Activated CD4-positive, CD25-positive, alpha-beta regulatory T cell treated with anti-CD3 and anti-CD28 coated beads, Interleukin-2, amount 50 U/mL, for 72 hours (primary cell): ENCODE measurements at places on chromosomes 13 and 19.

DNA sequence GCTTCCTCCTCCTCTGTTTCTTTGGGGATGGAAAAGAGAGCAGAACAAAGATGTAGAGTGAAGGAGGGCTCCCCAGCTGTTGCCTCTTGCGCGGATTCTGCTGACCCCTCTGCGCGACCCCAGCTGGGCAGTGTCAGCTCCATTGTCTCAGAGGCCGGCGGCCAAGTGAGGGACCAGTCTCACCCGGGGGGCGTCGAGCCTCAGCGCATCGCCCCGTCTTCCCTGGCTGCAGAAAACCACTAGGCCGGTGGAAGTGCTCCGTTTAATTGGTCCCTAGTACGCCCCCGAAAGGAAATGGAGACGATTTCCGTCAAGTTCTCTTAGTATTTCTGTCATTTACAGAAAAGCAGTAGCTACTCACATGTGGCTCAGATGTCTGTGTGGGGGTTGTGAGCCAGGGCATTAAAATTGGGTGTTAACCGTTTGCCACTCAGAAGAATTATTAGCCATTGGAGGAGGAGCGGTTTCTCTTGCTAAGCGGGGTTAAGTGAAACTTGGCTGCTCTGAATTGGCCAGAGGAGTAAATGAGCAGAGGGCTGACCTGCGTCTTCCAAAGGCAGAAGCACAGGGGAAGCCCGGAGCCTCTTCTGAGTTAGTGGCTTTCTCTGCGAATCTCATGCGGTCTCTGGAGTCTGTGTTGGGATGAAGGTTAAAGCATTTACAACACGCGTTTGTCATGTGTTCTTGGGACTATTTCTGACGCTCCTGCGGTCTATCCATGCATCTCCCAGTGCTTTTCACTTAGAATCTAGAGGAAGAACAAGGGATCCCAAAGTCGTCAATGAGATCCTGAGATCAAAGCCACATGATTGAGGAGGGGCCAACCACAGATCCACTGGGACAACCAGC is 132.8 kb upstream of the MYO16 start:
- no peak for DNase-seq

DNA sequence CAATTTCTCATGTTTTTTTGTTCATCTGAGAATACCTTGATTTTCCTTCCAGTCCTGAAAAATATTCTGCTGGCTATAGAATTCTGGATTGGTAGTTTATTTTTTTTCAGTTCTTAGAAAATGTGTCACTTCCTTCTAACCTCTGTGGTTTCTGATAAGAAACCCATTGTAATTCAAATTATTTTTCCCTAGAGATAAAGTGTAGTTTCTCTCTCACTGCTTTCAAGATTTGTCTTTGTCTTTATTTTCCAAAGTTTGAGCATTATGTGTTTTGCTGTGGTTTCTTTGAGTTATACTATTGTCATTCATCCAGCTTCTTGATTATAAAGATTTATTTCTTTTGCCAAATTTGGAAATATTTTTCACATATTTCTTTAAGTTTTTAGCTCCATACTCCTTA is 324.0 kb upstream of the SPRY2 start:
- DNase-seq: no peak

DNA sequence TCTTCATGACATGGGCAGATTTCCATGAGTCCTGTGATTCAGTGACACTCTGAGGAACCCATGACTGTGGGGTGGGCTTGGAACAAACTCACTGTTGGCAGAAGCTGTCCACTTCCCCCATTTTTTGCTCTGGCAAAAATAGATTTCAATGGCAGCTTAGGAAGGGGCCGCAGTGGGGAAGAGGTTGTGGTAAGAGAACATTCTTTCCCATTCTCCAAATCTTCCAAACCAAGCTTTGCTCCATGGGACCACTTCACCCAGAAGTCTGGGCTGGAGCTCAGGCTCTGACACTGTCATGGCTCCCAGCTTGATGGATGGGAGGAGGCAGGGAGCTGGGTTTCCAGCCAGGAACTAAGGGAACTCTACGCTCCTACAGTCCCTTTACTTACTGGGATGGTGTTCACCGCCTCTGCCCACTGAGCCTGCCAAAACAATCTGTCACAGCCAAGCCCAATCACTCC is 24.9 kb upstream of the MEDAG start:
- DNase-seq: no peak

- DNase-seq: no peak
Observed at GRCh38 chr13:103473081-103473480, 406.9 kb upstream of the SLC10A2 start.

- no peak for DNase-seq
Observed at GRCh38 chr13:108350579-108350978, 81.1 kb downstream of the TNFSF13B start.

- no peak for DNase-seq
Observed at GRCh38 chr19:42619271-42619670, 24.5 kb upstream of the CEACAM8 start.

DNA sequence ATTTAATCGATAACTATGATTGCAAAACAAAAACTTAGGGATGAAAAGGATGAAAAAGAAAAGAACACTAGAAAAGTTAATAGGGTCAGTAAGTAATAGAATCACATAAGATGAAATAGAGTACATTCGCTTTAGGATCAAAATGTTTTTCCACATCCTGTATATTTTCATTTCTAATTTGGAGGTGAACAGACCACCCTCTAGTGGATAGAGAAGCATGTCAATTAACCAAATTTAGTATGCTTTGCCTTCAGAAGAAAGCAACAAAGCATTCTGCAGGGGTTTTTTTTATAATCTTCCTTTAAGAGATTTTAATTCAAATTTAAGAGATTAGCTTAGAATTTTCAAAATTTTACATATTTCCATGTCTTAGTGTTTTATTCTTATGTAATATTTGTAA is 611.0 kb upstream of the SGCG start:
- no peak for DNase-seq

DNA sequence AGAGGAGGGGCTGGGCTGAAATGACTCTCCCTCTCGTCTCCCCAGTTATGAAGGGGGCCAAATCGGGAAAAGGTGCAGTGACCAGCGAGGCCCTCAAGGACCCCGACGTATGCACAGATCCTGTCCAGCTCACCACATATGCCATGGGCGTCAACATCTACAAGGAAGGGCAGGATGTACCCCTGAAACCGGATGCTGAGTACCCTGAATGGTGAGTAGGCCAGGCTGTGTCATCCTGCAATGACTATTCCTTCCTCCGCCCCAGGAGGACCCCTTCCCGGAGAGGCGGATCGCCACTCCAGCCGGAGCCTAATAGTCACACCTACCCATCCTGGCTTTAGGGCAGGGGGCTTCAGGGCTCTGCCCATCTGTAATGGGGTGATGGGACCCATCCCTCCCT is 2.6 kb downstream of the MRPL54 start:
- no peak for DNase-seq

- DNase-seq: no peak
Observed at GRCh38 chr19:28117143-28117542, 1095.8 kb downstream of the UQCRFS1 start.

DNA sequence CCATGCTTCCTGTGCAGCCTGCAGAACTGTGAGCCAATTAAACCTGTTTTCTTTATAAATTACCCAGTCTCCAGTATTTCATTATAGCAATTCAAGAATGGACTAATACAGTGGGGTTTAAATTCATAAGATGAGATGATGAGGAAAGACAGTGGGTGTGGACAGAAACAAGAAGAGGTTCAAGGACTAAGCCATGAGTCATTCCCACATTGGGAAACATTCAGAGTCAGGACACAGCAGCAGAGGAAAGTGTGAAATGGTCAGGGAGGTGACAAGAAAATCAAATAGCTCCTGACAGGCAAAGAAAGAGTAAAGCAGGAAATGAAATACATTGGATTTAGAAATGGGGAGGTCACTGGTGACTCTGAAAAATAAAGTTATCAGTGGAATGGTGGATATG is 9.1 kb downstream of the ZNF841 start:
- no peak for DNase-seq

DNA sequence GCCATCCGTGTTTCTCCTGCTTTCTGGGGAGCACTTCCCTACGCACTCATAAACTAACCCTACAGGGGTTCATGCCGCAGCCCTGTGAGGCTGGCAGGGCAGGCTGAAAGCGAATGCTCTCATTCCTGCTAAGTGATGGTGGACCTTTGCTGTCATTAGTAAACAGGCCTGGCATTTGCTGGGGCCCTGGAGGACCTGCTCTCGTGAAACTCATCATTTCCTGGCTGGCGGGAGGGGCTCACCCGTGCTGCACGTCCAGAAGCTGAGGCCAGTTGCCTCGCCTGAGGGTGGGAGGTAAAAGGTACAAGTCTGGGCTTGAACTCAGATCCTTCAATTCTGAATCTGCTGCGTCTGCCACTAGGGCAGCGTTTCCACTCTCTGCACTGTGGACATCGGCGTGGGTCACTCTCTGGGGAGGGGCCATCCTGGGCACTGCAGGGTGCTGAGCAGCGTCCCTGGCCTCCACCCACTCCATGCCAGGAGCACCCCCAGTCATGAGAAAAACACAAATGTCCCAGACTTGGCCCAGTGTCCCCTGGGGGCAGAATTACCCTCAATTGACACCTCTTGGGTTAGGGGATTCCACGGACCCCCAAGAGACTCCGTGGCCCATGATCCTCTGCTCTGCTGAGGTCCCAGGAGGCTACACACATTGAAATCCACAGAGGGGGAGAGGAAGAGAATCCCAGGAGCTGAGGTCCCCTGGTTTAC is 7.0 kb downstream of the MOB3A start:
- no peak for DNase-seq

DNA sequence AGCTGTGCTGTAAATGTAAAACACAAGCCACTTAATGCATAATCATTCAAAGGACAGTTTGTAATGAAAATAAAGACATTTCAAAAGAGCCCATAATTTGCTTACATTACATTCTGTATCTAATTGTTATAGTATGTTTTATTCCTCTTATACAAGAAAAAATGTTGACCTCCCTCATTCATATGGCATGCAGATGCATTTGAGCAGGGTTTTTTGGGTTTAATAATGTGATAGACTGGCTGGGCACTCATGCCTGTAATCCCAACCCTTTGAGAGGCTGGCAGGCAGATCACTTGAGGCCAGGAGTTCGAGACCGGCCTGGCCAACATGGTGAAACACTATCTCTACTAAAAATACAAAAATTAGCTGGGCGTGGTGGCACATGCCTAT is 11.6 kb upstream of the ARL11 start:
- DNase-seq: no peak

- DNase-seq: no peak
Observed at GRCh38 chr13:78137404-78138142, 218.9 kb upstream of the EDNRB start.

DNA sequence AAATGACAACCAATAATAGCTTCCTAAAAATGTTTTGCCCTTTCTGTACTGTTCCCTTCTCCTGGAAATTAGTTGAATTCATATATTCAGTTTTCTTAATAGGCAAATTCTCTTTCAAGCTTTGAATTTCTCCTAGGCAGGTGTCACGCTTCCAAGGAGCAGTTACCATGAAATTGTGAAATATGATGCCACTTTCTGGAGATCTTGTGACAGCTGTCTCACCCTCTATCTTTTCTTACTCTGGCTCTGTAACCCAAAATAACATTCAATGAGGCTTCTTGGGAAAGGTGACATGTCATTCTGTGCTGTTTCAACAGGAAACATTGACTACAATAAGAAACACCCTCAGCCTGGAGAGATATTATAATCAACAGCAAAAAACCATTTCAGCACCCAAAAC is 80.3 kb upstream of the MRI1 start:
- DNase-seq: no peak

GRCh38 chr19:42199440-42200115 is 17.9 kb downstream of the DEDD2 start:
- peak; percentile 64 for DNase-seq

DNA sequence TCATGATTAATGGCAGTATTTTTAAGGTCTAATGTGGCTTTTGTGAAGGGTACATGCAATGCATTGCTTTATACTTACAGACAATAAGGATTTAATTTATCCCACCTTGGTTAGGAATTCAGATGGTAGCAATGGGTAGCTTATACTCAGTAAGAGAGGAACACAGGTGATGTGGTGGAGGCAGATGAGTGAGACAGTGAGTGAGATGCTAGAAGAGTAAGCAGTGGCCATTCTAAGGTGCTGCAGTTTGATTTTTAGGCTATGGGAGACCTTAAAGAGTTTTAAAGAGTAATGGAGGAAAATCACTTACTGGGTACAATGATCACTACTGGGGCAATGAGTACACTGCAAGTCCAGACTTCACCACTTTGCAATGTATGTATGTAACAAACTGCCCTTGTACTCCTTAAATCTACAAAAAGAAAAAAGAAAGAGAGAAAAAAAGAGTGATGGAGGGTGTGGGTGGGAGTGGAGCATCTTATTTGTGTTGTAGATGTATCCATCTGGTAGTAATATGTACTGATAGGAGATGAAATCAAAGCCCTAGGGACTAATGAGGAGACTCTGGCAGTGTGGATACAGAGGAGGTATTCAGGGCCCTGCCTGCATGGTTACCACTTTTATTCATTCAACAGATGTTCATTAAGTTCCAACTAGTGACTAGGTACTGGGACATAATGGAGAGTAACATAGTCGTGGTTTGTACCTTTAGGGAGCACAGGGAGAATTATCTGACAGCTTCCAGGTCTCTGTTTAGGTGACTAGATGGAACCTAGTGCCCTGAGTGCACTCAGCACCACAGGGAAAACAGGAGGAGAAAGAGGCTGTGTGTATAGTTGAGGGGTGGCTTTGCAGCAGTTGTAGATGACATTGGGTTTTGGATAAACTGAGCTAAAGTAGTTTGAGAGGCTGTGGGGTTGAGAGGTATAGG is 99.0 kb downstream of the GPC6 start:
- DNase-seq: no peak

DNA sequence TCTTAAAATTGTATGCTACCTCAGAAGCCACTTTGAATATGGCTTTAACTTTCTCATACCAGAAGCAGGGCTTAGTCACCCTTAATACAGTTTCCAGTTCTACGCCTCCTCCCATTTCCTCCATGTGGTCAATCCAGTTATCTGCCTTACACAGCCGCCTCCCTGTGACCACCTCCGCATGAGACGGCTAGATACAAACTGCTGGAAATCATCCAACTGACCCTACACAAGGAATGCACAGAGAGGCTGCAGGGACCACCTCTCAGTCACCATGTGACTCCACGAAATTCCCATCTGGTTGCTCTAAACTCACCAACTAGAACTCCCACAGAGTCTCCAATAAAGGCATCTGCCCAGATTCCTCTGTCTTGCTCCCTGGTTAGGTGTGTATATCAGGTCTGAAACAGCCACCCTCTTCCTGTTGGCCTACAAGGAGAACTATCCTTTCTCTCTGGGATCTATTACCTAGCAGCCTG is 6.8 kb downstream of the ZNF564 start:
- no peak for DNase-seq

DNA sequence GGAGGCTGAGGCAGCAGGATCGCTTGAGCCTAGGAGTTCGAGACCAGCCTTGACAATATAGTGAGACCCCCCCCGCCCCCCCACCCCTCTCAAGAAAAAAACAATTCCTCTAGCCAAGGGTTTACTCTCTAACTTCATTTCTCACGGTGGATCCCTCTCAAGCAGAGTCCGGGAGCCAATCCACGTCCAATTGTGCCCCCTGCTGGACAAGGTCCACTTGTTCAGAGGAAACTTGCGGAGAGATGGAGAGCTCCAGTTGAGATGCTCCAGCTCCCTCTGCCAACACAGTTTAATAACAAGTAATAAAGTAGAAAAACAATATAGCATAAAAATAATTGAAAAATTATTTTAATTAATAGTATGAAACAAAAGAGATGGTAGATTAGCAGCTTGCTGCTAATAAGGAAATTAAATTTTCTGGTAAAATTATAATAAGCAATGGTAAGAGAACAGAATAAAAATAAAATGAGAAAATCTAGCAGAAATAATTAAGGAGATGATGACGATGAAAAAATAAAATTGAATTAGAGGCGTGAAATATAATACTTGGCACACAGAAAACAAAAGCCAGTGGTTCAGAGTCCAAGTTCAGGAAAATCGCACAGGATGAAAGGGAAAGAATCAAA is 14.5 kb upstream of the SIGLEC14 start:
- DNase-seq: peak; percentile 58
